ENCODE measurements at places on chromosomes 2 and 18. TPM values are rescaled to one million over a fixed set of nuclear protein-coding genes. Genes with fewer than 3 reads are reported as not detected.

DNA sequence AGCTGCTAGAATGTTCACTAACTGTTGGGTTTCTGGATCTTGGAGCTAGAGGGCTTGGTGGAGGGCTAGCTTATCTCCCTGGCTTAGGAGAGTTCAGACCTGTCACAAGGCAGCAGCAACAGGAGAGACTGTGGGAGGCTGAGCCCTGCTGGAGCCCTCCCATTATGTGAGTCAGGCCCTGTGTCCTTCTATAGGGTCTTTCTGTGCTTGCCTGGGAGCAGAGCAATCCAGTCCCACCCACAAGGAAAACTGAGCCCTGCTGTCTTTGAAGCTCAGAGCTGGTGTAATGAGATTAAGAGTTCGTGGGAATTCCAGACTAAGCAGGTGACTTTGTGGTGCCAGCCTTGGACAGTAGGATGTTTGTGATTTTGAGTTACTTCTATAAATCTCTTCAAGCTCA lies 249.0 kb downstream of the TTC32 start:
- H3K27me3 ChIP-seq: no peaks in the 10 kb centered on the region
- peaks cover 27% of the 10 kb centered on the region for H3K4me1 ChIP-seq
- no peaks in the 10 kb centered on the region for H3K36me3 ChIP-seq
- no peak overlapping the region for H3K4me3 ChIP-seq
- no peak overlapping the region for H3K27ac ChIP-seq

GRCh38 chr2:110868971-110869370 lies 136.6 kb downstream of the ACOXL start:
- no peak overlapping the region for H3K27ac ChIP-seq
- no peak overlapping the region for H3K4me3 ChIP-seq
- no peaks in the 10 kb centered on the region for H3K27me3 ChIP-seq
- peaks cover 48% of the 10 kb centered on the region for H3K4me1 ChIP-seq
- H3K36me3 ChIP-seq: no peaks in the 10 kb centered on the region

GRCh38 chr2:102110171-102110570 lies 32.4 kb upstream of the IL1R1 start:
- H3K4me1 ChIP-seq: peaks cover 13% of the 10 kb centered on the region
- H3K4me3 ChIP-seq: no peak overlapping the region
- no peak for DNase-seq
- no peaks in the 10 kb centered on the region for H3K27me3 ChIP-seq
- H3K27ac ChIP-seq: no peak overlapping the region
- H3K36me3 ChIP-seq: no peaks in the 10 kb centered on the region

Gene ABCG8
- total RNA-seq: 0.25 TPM

Gene IL1R2
- not detected for total RNA-seq

Data from WTC11 (cell line).